HT1080 (cell line): ENCODE measurements at places on chromosomes 11 and 22. TPM values are rescaled to one million over a fixed set of nuclear protein-coding genes. Genes with fewer than 3 reads are reported as not detected.
A peak's percentile ranks its signal among the peaks of the same experiment; 100 is the strongest.

GRCh38 chr11:68441466-68442230 is 18.9 kb upstream of the PPP6R3 start:
- DNase-seq, result peak; percentile 64

DNA sequence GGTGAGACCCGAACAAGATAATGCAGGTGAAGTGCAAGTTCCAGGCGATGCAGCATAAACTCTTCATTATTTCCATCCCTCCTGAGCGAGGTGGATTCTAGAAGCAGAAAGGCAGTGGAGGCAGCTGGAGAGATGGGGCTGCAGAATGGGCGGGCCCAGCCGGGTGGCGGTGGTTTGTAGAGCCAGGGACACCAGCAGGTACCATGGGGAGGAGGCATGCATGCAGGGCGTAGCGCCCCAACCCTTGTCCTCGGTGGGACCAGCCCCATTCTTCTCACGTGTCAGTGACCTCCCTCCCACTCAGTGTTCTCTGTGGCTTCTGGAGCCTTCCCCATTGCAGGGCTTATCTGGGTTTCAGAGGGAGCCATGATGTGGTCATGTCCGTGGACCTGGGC is 38.0 kb downstream of the MPPED1 start:
- DNase-seq, result no peak

DNA sequence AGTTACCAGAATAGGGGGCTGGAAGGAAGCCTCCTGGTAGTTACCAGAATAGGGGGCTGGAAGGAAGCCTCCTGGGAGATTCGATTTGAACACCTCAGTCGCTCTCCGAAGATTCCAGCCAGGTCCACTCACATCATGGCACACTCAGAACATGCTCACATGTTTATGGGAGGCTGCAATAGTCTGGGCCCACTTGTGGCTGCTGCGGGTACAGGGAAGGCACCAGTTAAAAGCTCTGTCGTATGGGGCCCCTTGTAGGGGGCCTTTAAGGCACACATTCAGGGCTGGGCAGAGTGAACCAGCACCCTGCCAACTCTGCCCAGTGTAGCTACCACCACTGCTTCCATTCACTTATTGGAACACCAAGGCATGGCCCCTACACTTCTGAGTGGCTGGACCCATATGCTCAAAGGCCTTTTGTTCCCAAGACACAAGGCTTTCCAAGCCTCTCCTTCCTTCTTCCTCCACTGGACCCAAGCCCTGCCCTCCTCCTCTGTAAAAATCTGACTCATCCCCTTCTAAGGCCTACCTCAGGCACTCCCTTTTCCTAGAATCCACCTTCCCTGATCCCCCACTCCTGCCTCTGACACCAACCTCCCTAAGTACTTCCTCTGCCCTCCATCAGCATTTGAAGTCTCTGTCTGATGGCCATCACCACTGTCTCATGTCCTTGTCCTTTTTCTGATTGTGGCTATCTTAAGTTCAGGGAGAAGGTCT is 28.0 kb downstream of the USP35 start:
- peak; percentile 62 for DNase-seq

GRCh38 chr22:42682113-42682851 is 33.1 kb upstream of the CYB5R3 start:
- DNase-seq, result no peak

DNA sequence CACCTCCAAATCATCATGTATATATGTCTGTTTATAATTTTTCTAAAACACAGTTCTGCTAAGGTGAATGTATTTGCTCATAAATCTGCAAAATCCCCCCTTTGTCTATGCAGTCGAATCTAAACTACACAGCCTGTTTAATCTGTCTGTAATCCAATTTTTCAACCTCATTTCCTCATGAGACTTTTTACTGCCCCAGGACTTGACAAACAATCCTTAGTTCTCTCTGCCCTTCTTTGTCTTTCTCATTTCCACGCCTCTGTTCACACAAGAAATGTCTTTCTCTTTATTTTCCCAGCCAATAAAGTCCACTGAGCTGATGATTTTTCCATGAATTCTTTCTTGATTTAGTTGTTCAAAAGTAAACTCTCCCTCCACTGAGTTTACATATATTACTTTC is 1154.3 kb downstream of the FAM181B start:
- no peak for DNase-seq

DNA sequence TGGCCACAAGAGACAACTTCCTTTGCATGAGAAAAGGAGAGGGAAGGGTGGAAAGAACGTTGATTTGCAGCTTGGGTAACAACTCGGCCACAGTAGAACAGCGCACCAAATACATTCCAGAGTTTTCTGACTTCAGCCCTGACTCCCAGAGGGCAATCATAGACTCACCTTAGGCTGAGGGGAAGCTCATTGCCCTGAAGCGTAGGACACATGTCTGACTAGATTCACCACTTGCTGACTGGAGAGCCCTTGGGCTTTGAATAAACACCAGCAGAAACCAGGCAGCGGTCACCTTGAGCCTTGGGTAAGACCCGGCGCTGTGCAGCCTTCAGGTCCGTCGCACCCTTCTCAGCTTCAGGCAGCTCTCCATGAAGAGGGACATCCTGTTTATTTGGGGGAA is 151.8 kb upstream of the GRIA4 start:
- no peak for DNase-seq

- DNase-seq, result no peak
Observed at GRCh38 chr11:13596611-13597326, 71.7 kb upstream of the FAR1 start.

DNA sequence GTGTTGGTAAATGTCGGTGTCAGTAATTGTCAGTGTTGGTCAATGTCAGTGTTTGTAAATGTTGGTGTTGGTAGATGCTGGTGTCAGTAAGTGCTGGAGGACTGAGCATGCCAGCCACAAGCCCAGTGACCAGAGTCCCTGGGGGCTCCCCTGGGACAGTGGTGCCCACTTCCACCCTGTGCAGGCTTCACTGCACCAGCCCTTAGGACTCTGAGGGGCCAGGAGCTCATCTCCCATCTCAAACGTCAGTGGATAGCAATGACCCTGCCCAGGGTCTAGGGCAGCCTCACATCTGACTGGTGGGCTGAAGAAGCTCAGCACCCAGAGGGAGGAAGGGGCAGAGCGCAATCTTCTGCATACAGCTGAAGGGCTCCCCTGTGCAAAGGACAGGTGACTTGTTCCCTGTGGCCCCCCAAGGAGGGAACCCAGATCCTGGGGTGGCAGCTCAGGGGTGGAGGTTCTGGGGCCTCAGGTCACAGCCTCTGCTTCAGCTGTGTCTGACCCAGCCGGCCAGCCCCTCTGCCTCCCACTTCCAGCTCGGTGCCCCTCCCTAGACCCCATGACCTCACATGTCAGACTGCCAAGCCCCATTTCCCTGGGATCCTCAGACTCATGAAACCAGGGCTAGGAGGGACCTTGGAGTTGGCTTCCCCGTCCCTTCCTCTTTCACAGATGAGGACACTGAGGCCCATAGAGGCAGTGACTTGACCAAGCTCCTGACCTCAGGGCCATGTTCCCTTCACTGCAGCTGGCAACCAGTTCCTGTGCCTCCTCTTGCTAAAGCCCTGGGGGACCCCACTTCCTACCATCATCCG is 138.4 kb downstream of the CRYBB2 start:
- DNase-seq, result no peak

DNA sequence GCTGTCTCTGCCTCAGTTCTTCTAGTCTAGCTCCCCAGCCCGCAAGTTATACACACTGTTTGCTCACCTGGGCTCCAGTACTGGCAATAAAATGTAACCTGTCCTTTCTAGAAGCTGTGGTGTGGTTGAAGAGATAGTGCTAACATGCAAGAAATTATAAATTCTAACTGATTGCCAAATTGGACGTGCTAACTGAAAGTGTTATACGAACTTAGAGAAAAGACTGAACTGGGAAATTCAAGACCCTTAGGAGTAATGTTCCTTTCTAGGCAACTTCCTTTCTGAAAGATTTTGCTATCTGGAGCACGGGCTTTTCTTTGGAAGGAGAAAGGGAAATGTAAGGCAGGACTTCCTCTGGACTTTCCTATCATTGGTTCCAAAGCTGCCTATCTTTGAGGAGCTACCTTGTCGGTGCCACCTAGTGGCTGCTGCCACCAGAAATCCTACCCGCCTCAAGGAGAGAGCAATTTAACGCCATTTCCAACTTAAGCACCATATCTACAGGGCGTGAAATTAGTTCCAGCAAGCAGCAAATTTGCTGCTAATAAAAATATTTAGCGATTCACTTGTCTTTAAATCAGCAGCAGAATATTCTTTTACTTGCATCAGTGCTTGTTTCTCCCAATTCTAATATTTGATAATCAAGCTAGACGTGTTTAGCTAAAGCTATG is 12.7 kb upstream of the TMEM218 start:
- peak; percentile 82 for DNase-seq

DNA sequence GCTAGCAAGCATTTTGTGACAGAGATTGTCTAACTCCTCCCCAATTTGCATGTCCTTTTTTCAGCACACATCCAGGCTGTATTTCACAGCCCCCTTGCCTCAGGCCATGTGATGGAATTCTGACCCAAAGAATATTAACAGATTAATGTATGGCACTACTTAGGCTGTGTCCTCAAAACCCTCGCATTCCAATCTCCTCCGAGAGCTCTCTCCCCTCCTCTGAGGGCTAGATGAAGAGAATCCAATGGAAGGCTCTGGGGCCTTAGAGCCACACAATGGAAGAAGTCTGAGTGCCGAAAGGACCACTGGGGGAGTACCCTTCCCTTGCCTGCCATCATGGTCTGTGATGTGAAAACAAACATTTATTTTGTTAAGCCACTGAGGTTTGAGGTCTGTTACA is 13.7 kb upstream of the NNMT start:
- DNase-seq, result no peak

DNA sequence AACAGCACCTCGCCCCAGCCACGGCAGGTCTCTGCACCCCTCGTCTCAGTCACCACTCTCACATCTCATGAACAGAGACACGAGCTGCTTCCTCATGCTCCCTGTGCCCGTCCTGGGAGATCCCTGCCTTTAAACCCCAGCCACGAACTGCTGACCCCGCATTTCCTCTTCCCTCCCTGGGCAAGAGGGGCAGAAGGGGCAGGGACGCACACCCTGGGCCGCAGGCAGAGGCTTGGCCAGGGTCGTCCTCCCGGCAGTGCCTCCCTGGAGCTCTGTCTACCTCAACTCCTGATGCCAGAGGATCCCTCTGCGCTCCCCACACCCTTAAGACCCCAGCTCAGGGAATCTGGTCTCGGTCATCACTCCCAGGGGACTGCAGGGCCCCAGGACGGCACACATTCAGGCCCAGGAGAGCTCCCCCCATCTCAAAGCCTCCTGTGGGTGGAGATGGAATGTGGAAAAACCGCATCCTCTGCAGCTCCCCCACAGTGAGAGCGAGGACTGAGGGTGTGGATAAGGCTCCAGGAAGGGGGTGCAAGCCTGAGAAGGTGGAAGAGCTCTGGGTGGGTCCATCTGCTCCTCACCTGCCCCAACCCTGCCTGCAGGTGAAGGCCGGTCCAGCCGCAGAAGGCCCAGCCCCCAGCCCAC is 1.2 kb downstream of the BID start:
- peak; percentile 63 for DNase-seq

DNA sequence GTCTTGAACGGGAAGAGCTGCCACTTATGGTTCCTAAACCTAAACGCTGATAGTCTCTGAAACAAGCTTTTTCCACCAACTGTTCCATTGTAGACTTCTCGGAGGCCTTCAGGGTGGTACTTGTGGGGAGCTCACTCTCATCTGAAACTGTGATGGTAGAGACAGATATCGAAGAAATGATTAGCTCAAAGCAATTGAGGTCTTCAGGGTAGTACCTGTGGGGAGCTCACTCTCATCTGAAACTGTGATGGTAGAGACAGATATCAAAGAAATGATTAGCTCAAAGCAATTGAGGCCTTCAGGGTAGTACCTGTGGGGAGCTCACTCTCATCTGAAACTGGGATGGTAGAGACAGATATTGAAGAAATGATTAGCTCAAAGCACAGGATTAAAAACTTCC is 175.7 kb downstream of the SWAP70 start:
- no peak for DNase-seq

DNA sequence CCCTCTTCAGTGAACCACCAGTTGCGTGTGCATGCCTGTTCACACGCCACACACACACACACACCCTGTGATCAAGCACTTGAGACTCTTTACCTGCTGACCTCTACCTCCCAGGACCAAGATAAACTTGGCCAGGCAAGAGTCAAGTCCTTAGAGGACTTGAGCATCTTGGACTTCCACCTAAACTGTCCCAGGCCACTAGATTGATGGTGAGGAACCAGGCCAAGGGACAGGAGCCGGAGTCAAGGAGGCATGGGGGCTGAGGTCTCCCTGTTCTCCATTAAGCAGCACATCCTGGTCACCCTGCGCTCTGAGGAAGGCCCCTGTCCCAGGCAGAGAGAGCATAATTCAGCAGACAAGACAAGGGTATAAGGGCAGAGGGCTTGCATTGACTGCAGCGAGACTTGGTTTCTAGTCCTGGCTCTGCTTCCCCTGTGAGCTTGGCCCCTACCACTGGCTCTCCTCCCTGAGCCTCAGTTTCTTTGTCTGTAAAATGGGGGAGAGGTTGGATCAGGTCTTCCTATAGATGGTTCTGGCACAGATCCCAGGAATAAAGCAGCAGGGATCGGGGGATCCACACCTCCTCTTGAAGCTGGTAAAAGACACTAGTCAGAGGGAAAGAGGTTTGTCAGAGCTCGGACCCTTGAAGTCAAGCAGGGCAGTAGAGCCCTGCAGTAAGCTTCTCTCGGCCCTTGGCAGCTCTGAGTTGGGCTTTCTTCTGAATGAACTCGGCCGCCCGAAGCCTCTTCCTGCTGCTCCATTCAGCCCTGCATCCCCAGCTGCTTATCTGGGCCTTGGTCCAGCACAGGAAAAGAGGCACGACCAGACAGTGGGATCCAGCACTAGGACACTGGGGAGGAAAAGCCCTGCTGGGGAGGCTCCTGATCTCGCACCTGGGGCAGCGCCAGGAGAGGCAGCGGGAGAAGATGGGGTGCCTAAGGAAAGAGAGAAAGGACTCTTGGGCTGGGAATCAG is 2.0 kb downstream of the CREB3L1 start:
- DNase-seq, result peak; percentile 68

DNA sequence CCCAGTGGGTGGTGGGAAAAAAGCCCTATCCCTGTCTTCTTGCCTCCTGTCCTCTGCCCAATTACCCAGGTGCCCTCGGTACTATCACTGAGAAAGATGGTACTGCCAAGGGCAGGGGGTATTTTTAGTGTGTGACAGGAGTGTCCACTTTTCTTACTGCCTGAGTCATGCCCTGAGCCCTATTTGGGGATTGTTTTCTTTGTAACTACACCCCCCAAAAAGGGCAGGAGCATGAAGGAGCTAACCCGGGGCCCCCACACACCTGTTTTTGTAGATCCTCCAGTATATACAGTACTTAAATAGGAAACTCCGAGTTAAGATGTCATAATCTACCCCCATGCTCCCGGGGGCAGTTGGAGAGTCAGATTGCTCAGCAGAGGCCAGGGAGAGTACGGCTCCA is 3.8 kb downstream of the SMTNL1 start:
- no peak for DNase-seq

- DNase-seq, result no peak
Observed at GRCh38 chr11:79259800-79260199, 181.0 kb downstream of the TENM4 start.

GRCh38 chr22:43185860-43186261 is 1.1 kb downstream of the TTLL12 start:
- DNase-seq, result peak; percentile 15

- no peak for DNase-seq
Observed at GRCh38 chr11:8252946-8253345, 10.7 kb downstream of the LMO1 start.

The JHY gene
- total RNA-seq, result 1.7 and 2.1 TPM in 2 replicates

The CCDC82 gene
- total RNA-seq, result 4.9 and 8.6 TPM in 2 replicates

The UBASH3B gene
- total RNA-seq, result 99.8 and 175 TPM in 2 replicates

The SCGB1D2 gene
- not detected in 2 replicates for total RNA-seq

The CHRM1 gene
- not detected in 2 replicates for total RNA-seq

The C11orf87 gene
- 0.02 TPM in 1 of 2 replicates, not detected in the other for total RNA-seq

The OR51I1 gene
- 2.9 and 3.1 TPM in 2 replicates for total RNA-seq

The MRPL17 gene
- 93.0 and 140 TPM in 2 replicates for total RNA-seq

The CRYAB gene
- total RNA-seq, result not detected in 2 replicates

The SDHD gene
- total RNA-seq, result 247 and 308 TPM in 2 replicates
